ENCODE measurements at places on chromosomes 13 and 19.

DNA sequence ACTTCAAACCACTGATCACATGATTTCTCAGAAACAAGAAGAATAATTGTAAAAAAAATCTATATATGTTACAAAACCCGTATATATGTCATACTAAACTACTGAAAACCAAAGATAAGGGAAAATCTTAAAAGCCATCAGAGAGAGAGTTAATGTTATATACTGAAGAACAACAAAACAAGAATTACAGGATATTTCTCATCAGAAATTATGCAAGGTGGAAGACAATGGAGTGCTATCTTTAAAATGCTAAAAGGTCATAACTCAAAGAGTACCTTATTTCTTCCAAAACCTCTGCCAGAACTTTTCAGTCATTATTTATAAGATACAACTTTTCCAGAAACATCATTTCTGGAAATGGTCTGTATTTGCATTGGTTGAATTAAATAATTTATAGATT, 256.8 kb downstream of the RBM26 start:
- no peak for DNase-seq
- no peak overlapping the region for H3K4me3 ChIP-seq
- no peak overlapping the region for H3K27ac ChIP-seq
- H3K4me1 ChIP-seq, result no peaks in the 10 kb centered on the region
- no peaks in the 10 kb centered on the region for H3K27me3 ChIP-seq

DNA sequence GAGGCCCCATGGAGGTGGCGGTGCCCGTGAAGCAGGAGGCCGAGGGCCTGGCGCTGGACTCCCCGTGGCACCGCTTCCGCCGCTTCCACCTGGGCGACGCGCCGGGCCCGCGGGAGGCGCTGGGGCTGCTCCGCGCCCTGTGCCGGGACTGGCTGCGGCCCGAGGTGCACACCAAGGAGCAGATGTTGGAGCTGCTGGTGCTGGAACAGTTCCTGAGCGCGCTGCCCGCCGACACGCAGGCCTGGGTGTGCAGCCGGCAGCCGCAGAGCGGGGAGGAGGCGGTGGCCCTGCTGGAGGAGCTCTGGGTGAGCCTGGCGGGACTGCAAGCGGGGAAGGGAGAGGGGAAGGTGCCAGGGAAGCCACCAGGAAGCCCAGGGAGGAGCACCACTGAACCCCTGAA, 5.8 kb downstream of the ZNF444 start:
- H3K4me1 ChIP-seq, result no peaks in the 10 kb centered on the region
- DNase-seq, result no peak
- no peak overlapping the region for H3K27ac ChIP-seq
- no peak overlapping the region for H3K4me3 ChIP-seq

- no peak overlapping the region for H3K4me3 ChIP-seq
- no peaks in the 10 kb centered on the region for H3K4me1 ChIP-seq
- H3K27me3 ChIP-seq, result peaks cover 37% of the 10 kb centered on the region
- H3K36me3 ChIP-seq, result peaks cover 30% of the 10 kb centered on the region
These were observed 1.6 kb upstream of the BEST2 start for GRCh38 chr19:12749938-12750521.

DNA sequence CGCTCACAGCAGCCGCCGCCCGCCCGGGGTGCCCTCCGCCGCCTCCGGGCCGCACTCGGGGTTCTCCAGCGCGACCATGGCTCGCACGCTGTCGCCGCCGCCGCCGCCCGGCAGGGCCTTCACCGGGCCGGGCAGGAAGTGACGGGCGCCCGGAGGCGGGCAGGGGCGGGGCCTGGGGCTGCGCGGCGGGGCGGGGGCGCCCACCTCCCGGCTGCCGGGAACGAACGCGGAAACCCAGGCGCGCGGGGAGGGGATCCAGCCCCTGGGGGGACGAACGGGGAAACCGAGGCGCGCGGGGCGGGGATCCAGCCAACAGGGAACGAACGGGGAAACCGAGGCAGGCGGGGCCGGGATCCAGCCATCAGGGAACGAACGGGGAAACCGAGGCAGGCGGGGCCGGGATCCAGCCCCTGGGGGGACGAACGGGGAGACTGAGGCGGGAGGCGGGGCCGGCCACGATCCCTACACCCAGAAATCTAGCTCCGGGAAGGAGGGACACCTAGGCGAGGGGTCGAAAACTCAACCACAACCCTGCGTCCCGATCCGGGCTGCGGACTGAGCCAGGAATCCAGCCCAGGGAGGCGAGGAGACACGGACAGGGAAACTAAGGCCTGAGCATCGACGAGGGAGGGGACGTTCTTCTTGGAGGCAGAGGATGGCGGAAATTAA, at the start of gene R3HDM4:
Gene R3HDM4, minus strand, starts transcription at position 140 of the 669 bp plus-strand sequence. Its CDS starts 62 bp downstream, at position 78.
- peak within 1 kb of the TSS; percentile 93 for H3K27ac ChIP-seq
- peak within 1 kb of the TSS; percentile 98 for H3K4me3 ChIP-seq
- peaks cover 31% of the 10 kb centered on the region for H3K4me1 ChIP-seq
- DNase-seq, result peak; percentile 88
- no peaks in the 10 kb centered on the region for H3K36me3 ChIP-seq

DNA sequence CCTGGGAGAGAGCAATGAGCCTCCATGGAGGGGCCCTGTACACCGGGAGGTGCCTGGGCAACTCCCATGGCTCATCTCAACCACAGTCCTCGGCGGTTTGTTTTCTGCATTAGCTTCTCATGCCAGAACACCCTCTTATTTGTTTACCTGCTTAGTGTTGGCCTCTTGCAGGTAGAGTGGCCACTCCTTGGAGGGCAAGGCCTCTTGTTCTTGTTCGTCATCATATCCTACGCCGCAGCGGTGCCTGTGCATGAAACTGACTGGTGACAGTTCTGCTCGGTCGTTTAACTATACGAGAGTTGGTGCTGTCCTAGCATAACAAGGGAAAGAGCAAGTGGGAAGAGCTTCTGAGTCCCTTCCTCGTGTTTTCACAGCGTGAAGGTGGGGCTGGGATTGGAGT, 40.5 kb upstream of the RNF113B start:
- no peak for DNase-seq
- peaks cover 6% of the 10 kb centered on the region for H3K36me3 ChIP-seq
- no peak overlapping the region for H3K27ac ChIP-seq

GRCh38 chr13:112182251-112182650, 115.3 kb downstream of the SOX1 start:
- no peak overlapping the region for H3K27ac ChIP-seq
- H3K4me1 ChIP-seq, result no peaks in the 10 kb centered on the region
- H3K4me3 ChIP-seq, result no peak overlapping the region
- H3K27me3 ChIP-seq, result peaks cover 13% of the 10 kb centered on the region
- no peaks in the 10 kb centered on the region for H3K36me3 ChIP-seq
